H1 (cell line): ENCODE measurements at places on chromosomes 5 and 9. TPM values are rescaled to one million over a fixed set of nuclear protein-coding genes. Genes with fewer than 3 reads are reported as not detected.

The ELAVL2 gene
- total RNA-seq: 20.9 and 21.9 TPM in 2 replicates

The CENPK gene
- 41.4 and 50.9 TPM in 2 replicates for total RNA-seq

The PHF24 gene
- total RNA-seq: 0.35 and 1.0 TPM in 2 replicates

The SHOC1 gene
- not detected in 2 replicates for total RNA-seq

- H3K36me3 ChIP-seq: no peaks in the 10 kb centered on the region
- no peak overlapping the region for H3K27ac ChIP-seq
- H3K4me3 ChIP-seq: no peak overlapping the region
These were observed 526.9 kb downstream of the BNC2 start for GRCh38 chr9:16343249-16344237.

DNA sequence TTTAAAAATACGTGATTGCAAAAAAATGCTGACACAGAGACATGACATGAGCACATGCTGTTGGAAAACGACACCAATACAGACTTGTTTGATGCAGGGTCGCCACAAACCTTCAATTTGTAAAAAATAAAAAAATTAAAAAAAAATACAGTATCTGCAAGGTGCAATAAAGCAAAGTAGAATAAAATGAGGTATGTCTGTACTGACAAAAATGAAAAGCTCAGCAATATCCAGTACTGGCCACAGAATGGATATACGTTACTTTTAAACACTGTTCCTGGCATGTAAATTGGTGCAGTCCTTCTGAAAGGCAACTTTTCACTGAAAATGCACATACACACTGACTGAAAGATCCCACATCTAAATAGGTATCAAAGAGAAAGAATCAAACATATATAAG is 27.1 kb upstream of the C9orf40 start:
- H3K27ac ChIP-seq: no peak overlapping the region
- H3K36me3 ChIP-seq: peaks cover 5% of the 10 kb centered on the region
- no peaks in the 10 kb centered on the region for H3K27me3 ChIP-seq
- H3K4me1 ChIP-seq: no peaks in the 10 kb centered on the region
- H3K4me3 ChIP-seq: no peak overlapping the region

DNA sequence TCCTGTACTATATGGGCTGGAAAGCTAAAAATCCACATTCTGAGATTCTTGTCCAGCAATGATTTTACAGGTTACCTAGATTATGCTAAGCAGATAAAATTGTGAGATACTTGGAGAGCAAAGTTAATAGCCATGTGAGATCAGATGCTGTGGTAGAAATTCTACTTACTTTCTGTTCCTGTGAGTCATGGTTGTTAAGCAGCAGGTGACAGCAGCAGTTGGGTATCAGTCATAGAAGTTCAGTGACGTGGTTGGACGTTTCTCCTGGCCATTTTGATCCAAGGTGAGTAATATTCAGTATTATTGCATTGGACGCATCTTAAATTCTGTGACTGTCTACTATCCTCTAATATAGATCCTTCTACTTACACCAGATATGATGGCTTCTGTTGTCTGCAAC is 524.5 kb downstream of the TMEM38B start:
- H3K4me1 ChIP-seq: no peaks in the 10 kb centered on the region
- no peak for DNase-seq
- H3K36me3 ChIP-seq: no peaks in the 10 kb centered on the region
- H3K27ac ChIP-seq: no peak overlapping the region

DNA sequence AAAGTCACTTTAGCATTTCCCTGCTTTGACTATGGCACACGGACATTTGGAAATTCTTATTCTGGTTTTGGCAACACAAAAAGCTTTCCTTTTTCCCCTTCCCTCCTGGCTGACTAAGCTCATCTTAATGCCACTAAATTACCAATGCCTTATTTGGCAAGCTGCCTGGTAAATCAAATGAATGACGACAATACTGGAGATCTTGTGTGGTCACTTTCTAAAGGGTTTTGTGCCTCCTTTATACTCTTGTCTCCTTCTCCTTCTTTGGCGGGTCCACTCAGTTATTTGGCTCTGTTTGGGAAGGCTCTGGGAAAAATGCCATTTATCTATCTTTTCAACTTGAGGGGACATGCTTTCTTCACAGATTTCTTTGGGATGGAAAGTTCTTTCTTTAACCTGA is 34.9 kb downstream of the SH3GL2 start:
- H3K27me3 ChIP-seq: no peaks in the 10 kb centered on the region
- DNase-seq: no peak
- H3K4me3 ChIP-seq: no peak overlapping the region
- no peak overlapping the region for H3K27ac ChIP-seq
